Stimulated activated CD8-positive, alpha-beta memory T cell treated with anti-CD3 and anti-CD28 coated beads, Interleukin-4, amount 100 ng/mL, for 1 hour (primary cell): ENCODE measurements at places on chromosomes 5 and 9.

DNA sequence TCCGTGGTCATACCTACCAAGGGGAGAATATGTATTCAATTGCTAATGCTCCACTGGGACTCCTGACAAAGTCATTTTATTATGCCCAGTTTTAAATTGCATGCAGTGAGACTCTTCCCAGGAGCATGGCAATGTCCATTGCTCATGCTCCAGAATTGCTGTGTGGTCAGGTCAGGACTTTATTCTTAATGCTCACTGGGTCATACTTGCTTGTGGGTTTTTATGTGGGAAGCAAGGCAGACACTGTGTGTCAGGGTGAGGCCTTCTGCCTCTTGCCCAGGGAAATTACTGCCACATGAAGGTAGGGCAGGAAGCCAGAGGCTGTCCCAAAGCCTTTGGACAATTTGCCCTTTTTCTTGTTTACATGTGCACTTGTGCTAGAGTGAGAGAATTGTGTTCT is 164.6 kb upstream of the MEF2C start:
- no peak for DNase-seq

DNA sequence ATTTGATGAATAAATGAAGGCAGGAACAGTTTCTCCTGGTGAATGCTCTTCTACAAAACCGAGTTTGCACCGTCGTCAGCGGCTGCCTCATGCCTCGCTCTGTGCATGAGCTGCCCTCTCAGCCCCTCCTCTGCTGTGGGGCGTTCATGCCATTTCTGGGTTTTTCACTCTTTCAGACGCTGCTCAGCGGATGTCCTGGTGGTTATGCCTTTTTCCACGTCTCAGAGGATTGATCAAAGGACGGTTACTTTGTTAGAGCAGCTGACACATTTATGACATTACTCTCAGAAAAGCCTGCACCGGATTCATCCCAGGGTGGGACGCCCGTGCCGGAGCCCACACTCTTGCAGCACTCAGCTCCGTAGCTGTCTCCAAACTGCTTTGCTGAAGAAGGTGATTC is 195.9 kb upstream of the PPP1R26 start:
- DNase-seq = no peak

- no peak for DNase-seq
Measured at GRCh38 chr9:80873861-80874260, 815.5 kb downstream of the TLE1 start.

GRCh38 chr5:39452846-39453245 is 28.1 kb upstream of the DAB2 start:
- DNase-seq = no peak

DNA sequence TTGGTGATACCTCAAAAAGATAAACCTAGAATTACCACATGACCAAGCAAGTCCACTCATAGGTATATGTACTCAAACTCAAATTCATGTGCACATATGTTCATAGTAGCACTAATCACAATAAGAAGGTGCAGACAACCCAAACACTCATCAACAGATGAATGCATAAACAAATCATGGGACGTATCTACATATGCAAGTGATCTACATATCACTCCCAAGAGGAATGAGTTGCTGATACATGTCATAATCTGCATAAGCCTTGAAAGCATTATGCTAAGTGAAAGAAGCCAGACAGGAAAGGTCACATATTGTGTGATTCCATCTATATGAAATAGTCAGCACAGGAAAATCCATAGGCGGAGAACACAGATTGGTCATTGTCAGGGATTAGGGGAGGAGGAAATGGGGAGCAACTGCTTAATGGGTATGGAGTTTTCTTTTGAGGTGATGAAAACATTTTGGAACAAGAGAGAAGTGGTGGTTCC is 10.6 kb upstream of the GPX8 start:
- DNase-seq = no peak

- no peak for DNase-seq
Measured at GRCh38 chr9:135018306-135018915, 69.1 kb upstream of the OLFM1 start.

DNA sequence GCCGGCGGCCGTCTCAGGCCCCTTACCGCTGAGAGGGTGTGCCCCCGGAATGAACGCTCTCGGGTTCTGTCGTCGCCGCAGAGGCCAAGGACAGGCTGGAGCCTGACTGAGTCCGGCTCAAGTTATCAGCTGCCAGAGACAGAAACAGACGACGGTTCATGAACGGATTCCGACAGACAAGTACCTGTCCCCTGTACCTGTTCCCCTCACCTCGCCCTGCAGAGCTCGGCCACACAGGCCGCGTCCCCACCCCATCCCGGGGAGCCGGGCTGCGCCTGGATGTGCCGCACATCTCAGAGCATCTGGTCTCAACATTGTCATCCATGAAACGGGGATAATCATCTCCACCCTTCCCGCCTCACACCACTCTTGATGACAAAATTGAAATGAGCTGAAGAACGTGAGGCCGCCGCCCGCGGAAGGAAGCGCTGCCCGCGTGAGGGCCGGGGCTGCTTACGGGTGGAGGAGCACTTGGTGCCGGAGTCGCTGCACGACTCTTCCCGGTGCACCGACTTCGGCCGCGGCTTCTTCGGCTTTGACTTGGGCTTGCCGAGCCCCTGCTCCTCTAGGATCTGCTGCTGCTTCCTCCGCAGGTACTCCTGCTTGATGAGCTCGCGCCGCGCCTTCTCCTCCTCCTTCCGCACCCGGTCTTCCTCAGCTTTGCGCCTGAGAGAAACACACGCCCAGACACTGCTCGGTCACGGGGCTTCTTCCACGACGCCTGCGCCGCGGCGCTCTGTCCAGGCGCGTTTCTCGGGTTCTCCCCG is 89.2 kb downstream of the CAMSAP1 start:
- no peak for DNase-seq

DNA sequence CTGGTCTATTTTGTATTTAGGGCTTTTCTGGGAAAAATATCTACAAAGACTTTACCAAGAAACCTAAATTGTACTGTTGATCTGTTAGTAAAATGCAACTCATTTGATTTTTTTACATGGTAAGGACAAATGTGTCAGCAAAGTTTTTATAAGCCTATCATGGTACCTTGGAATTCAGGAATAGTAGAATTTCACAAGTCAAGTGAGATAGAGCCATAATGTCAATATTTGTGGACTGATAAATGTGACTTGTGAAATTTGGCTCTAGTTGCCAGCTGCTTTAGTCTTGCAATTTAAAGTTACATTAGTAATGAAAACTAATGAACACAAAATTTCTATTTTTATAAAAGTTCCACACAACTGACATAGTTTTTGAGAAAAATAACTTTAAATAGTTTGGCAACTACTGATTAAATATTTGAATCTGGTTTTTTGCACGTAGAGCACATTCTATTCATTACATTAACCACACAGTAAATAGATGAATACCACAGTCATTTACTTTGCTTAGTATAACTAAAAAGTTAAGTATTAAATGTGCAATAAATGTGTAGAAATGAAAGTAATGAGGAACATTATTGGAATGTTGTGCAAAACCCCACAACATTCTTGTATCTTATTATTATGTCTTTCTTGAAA is 41.2 kb upstream of the RIOK2 start:
- no peak for DNase-seq

DNA sequence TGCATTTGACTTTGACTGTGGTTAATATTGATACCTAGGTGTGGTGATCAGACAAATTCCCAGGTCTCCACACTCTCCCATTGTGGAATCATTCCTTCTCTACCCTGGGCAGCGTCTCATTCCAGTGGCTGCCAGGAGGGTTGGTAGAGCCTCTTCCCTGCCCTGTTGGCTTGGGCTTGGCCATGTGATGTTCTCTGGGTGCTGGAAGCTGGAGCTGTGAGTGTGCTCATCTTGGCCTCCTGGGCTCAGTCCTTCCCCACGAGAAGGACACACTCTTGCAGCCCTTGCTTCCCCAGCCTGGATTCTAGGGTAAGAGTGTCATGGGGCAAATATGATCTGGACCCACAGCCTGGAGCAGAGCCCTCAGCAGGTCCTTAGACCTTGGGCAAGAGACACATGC is 167.2 kb upstream of the IRX4 start:
- no peak for DNase-seq
